ENCODE measurements at places on chromosomes 16 and 17.

DNA sequence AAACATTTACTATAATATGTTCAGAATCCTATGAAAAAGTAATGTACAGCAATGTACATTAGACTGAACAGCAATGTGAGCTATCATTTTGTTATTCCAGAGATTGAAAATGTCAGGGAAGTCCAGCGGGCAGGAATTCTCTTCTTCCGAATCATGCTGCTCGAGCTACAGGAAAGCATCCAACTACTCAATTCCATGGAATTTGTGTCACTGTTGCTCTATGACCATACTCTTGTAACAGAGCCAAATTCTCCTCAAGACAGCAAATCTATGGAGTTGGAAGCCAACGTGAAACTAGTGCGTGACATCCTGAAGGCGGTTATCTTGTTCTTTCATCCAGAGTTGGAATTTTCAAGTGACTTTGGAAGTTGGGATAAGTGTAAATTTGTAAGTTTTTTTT lies 24.8 kb upstream of the NSRP1 start:
- no peak for DNase-seq

DNA sequence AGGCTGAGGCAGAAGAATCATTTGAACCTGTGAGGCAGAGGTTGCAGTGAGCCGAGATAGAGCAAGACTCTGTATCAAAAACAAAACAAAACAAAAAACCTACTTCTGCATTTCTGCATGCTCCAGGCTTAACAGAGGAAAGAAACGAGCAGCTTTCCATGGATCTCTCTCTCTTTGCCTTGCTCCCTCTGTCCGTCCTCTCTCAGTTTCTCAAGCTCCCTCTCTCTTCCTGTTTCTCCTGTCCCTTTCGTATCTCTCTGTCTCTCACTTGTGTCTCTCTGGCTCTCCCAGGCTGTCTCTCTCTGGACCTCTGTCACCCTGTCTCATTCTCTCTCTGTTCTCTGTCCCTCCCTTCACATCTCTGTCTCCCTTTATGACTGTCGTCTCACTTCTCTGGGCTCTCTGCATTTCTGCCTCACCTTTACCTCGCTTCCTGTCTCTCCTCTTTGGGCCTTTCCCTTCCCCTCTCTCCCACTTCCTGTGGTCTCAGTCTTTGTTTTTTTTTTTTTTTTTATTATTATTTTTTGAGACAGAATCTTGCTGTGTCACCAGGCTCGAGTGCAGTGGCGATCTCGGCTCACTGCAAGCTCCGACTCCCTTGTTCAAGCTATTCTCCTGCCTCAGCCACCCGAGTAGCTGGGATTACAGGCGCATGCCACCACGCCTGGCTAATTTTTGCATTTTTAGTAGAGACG lies 4.1 kb upstream of the PITPNA start:
- DNase-seq, result peak; percentile 27

DNA sequence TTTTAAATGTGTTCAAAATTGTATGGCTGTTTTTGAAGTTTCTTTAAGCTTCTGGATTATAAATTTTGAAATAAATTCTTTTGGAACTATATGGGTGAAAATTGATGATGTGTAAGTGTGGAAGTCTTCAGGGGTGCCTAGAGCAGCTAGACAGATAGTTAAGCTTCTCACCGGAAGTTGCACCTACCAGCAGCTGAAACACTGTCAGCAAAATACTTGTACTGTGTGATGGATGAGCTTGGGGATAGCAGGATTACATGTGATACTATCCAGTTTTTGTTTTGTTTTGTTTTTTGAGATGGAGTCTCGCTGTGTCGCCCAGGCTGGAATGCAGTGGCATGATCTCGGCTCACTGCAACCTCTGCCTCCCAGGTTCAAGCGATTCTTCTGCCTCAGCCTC lies 19.7 kb downstream of the RBL2 start:
- peak; percentile 31 for DNase-seq

GRCh38 chr16:21943571-21943970 lies 9.6 kb upstream of the UQCRC2 start:
- no peak for DNase-seq

DNA sequence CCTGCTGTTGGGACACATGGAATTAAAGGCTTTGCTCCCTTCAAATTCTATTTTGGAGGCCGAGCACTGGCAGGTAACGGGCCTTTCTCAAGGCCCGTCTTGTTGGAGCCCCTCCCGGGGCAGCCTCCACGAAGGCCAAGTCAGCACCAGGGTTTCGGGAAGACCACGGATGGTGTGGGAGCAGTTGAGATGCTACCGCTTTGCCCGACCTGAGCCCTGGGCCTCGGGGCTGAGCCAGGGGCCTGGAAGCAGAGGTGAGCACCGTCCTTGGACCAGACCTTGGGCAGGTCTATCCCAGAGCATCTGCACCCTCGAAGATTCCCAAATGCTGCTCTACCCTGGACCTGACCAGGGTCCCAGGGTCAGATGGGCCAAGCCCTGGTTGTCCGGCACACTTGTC lies 23.0 kb downstream of the C17orf100 start:
- DNase-seq, result no peak

DNA sequence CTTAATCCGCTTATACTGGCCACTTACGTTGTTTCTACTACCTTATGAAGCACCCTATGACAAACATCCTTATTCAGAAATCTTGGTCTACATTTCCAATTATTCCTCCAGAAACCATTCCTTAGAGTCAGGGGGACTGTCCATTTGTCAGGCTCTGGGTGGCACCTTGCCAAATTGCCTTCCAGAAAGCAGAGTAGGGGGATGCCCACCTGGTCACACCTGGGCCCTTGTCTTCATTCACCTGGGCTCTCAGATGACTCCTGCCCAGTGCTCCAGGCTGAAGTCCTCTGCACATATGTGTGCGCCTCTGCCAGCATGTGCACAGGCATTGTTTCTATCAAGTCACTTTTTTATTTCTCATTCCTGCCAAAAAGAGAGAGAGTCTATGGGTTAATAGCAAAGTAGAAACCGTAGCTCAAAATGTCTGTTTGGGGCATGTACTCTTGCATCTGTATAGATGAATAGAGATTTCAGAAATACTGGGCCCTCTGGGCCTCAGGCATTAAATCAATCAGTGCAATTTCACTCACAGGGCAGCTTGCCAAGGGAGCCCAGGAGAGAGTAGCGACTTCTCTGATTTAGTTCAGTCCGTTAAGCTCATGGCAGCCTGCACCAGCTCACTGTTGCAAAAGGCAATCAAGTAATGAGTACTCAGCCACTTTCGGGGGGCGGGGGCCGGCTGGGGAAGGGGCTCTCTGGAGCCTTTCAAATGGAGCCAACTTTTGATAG lies 104.7 kb downstream of the SOCS1 start:
- DNase-seq, result no peak

DNA sequence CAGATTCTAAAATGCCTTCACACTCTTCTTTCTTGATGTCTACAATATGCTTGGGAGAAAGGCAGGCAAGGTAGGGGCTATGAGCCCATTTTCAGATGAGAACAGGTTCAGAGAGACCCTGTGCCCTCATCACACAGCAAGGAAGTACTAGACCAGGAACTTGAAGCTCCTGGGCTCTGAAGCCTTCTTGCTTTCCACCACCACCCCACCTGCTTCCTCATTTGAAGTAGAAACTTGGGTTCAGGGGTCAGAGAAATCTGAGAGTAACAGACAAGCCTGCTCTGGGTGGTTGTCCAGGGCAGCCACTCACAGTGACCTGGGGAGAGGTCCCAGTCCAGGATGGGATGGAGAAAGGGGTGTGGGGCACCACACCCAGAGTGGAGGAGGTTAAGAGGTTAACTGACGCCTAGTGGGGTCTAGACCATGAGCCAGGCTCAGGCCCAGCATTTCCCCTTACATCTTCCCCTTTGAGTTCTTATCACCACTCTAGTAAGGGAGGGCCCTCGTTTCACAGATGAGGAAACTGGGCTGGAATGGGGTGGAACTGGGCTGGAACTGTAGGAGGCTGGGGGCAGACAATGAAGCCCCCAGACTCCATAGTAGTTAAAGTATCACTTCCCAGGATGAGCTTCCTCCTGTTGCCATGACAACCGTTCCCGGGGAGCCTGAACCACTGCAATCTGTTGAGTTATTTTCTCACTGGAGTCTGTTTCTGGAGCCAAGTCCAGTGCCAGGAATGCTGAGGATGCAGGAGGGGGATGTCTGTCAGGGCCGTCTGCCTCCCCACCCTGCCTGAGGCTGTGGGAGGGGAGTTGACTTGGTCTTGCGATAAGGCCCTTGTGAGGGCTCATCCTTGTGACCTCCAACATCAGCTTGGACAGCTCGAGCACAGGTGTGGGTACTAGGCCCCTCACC lies 16.2 kb upstream of the PHF12 start:
- no peak for DNase-seq

- no peak for DNase-seq
These were observed 2.4 kb downstream of the EFNB3 start for GRCh38 chr17:7707446-7707845.

DNA sequence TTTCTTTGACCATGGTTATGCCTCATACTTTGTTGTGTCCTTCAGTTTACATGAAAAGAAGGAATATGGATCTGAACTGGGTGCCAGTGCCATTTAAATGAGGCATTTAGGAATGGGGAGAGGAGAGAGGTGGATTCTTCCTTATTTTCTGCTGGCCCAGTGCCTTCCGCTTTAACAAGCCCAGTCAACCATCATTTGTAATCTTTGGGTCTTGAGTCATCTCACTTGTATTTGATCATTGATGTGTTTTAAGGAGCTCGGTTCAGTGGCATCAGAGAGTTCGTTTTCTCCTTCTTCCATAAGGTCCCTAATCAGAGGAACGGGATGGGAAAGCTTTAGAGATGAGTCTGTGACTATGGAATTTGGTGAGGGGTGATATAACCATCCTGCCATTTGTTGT lies 334.9 kb downstream of the WWOX start:
- DNase-seq, result no peak

DNA sequence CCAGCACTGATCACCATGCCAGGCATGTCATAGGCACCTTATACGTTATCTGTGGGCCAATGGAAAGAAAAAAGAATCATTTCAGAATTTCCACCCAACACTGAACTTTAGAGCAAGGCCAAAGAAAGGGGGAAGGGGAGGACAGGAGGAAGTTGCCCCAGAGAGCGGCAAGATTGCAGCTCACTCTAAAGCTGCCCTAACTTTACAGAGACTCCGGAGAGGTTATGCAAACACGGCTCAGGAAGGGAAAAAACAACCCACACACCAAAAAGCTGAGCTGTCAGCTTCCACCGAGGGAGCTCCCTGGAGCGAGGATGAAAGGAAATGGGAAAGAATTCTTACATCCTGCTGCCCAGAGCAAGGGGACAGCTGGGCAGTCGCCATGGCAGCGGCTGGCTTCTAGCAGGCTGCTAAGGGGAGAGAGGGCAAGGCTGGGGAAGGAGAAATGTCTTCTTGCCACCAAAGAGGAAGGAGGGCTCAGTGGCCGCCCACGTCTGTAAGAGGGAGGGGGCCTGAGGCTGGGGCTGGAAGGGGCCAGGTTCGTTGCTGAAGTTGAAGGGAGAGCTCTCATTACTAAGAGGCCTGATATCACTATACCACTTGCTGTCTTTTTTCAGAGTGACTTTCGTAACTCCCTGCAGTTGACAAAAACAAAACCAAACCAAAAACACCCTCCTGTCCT lies 18.2 kb downstream of the COTL1 start:
- no peak for DNase-seq

DNA sequence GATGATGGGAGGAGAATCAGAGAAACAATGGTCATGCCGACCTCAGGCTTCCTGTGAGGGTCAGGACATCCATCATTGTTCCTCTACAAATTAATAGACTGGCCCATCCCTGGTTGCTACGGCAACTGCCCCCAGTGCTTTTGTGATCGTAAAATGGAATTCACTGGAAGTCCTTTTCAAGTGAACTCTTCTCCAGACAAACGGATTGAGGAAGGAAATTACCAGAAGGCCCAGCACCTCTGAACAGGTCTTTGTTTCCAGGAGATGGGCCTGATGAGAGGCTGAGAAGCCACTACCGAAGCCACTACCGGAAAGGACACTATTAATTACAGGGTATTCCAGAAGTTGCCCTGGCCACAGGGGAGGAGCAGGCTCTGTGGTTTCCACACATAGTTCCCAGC lies 126.0 kb downstream of the MGAT5B start:
- no peak for DNase-seq

- DNase-seq, result no peak
These were observed 22.2 kb upstream of the CPSF4L start for GRCh38 chr17:73283841-73284282.

GRCh38 chr17:17928398-17929287 lies 43.6 kb downstream of the TOM1L2 start:
- no peak for DNase-seq

- DNase-seq, result no peak
These were observed 31.3 kb downstream of the PHLPP2 start for GRCh38 chr16:71693164-71693563.

DNA sequence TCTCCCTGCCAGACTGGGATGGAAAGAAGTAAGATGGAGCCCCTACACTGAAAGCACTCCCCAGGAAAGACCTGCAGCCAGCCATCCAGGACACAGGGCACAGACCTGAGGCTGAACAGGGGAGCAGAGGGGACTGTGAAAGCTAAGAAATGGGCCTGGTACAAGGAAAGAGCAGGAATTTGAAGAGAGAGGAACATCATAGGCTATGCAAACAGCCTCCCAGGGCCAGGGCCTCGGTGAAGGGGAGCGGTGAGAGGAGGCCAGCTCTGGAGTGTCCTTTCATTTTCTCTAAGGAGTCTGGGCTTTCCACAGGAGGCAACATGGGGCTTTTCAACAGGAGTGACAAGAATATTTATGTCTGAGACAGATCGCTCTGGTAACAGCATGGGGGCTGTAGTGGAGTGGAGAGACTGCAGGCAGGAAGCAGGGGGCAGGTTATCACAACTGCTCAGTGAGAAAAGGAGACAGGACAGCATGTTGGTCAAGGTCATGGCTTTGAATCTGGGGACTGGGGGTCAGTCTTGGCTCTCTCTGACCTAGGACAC lies 50.1 kb downstream of the TOM1L2 start:
- DNase-seq, result no peak

- no peak for DNase-seq
These were observed 52.3 kb upstream of the MRTFB start for GRCh38 chr16:14018851-14019250.

DNA sequence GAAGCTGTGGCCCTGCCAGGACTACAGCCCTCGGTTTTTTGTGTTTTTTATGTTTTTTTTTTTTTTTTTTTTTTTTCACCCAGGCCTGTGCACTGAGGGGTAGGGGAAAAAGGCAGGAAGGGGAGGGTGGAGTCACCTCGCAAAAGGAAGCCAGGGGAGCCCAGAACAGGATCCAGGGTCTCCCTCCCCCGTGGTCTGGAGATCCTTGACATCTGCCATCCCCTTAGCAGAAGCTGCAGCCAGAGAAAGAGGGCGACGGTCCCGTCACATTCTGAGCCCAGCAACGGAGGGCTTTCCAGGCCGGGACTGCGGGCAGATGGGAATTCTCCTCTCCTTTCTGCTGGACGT lies 29.1 kb upstream of the PHOSPHO1 start:
- no peak for DNase-seq

- DNase-seq, result peak; percentile 30
These were observed 1.1 kb downstream of the VAT1 start for GRCh38 chr17:43020789-43021740.

DNA sequence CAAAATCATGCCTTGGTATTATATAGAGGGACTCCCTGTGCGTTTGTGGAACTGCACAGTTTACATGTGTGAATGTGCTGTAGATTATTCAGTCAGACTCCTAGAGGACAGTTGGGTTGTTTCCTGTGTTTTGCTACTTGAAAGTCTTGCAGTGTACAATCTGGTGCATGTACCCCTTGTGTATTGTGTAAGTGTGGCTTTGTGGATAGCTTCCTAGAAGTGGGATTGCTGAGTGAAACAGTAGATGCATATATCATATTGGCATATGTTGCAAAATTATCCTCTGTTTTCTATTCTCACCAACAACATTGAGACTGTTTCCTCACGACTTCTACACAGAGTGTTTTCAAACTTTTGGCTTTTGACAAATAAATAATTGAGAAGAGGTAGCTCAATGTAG lies 263.7 kb downstream of the MAP2K6 start:
- no peak for DNase-seq

Measured in naive thymus-derived CD4-positive, alpha-beta T cell (primary cell).